HCT116 (cell line): ENCODE measurements at places on chromosomes 16 and 17. TPM values are rescaled to one million over a fixed set of nuclear protein-coding genes. Genes with fewer than 3 reads are reported as not detected.

Gene TP53TG3F
- not detected for total RNA-seq

Gene KRT9
- total RNA-seq = 0.15 TPM

Gene KRTAP2-2
- 1.2 TPM for total RNA-seq

Gene MAPT
- 37.5 TPM for total RNA-seq

DNA sequence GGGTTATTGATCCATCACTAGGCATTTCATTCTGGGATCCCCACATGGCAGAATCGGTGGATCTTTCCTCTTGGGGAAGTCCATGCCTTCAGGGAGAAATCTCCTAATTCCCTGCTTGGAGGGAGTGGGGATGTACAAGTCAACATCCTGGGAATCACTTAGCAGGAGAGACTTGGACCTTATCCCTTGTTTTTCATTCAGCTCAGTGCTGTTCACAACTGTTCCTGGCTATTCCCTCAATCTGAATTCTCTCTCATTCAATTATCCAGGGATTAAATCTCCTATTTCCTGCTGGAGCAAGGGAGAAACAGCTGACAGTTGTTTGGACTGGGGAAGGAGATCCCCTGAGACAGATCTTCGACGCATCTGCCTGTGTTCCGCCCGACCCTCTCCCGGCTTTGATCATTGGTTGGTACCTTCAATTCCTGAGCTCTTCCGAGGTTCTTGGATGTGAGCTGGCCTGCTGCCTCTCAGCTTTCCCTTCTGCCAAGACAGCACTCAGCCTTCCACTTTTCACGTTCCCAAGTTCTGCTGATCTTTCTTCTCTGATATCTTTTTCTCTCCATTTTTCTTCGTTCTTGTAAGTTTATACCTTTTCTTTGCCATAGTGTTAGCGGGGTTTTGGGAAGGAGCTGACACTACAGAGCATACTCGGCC lies 115.4 kb upstream of the GNAO1 start:
- no peak for DNase-seq
- H3K27ac ChIP-seq = no peak overlapping the region
- no peaks in the 10 kb centered on the region for H3K4me1 ChIP-seq
- no peaks in the 10 kb centered on the region for H3K36me3 ChIP-seq

GRCh38 chr17:2337544-2338314 lies 428 bp downstream of the SGSM2 start:
- peak overlapping the region; percentile 82 for H3K4me3 ChIP-seq
- H3K27me3 ChIP-seq = no peaks in the 10 kb centered on the region
- no peak for DNase-seq

GRCh38 chr16:23124315-23124714 lies 24.9 kb downstream of the USP31 start:
- no peak overlapping the region for H3K27ac ChIP-seq
- DNase-seq = no peak
- H3K4me1 ChIP-seq = no peaks in the 10 kb centered on the region
- no peaks in the 10 kb centered on the region for H3K36me3 ChIP-seq
- H3K4me3 ChIP-seq = no peak overlapping the region

DNA sequence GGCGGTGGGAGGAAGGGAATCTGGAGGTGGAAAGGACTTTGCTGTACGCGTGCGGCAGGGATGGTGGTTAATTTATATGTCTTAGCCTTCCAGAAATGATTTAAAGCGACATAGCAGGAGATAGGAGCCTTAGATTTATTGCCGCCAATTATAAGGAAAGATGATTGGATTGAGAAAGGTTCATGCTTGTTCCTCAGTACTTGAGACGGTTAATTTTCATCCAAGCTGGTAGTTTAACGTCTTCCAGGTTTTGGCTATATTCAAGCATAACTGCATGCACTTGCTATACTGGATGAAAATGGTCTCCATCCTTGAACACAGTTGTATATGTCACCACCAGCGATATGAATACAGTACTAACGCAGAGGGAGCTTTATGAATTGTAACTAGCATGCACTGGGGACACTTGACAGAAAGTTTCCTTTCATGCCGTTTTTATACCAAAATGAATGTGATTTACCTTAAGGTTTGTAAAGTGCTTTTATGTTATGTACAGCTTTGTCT lies 610 bp upstream of the PEX12 start:
- no peak for DNase-seq
- H3K4me1 ChIP-seq = peaks cover 7% of the 10 kb centered on the region; the same call in 1 of the 2 replicates
- peaks cover 7% of the 10 kb centered on the region for H3K36me3 ChIP-seq
- H3K27me3 ChIP-seq = no peaks in the 10 kb centered on the region

- H3K4me1 ChIP-seq = peaks cover 30% of the 10 kb centered on the region
- H3K4me3 ChIP-seq = no peak overlapping the region
- H3K27me3 ChIP-seq = no peaks in the 10 kb centered on the region
- H3K36me3 ChIP-seq = no peaks in the 10 kb centered on the region
- no peak overlapping the region for H3K27ac ChIP-seq
Observed at GRCh38 chr17:78929908-78930775, 5.0 kb upstream of the TIMP2 start.

- no peak for DNase-seq
- H3K4me3 ChIP-seq = no peak overlapping the region
- no peaks in the 10 kb centered on the region for H3K27me3 ChIP-seq
- H3K4me1 ChIP-seq = peaks cover under 1% of the 10 kb centered on the region; the same call in 1 of the 2 replicates
Observed at GRCh38 chr17:4980644-4981216, 6.7 kb downstream of the CAMTA2 start.

GRCh38 chr16:13956635-13957196 lies 36.8 kb downstream of the ERCC4 start:
- H3K27ac ChIP-seq = peak overlapping the region; percentile 87
- no peaks in the 10 kb centered on the region for H3K36me3 ChIP-seq
- DNase-seq = no peak
- H3K27me3 ChIP-seq = no peaks in the 10 kb centered on the region
- peak overlapping the region; percentile 4 for H3K4me3 ChIP-seq

DNA sequence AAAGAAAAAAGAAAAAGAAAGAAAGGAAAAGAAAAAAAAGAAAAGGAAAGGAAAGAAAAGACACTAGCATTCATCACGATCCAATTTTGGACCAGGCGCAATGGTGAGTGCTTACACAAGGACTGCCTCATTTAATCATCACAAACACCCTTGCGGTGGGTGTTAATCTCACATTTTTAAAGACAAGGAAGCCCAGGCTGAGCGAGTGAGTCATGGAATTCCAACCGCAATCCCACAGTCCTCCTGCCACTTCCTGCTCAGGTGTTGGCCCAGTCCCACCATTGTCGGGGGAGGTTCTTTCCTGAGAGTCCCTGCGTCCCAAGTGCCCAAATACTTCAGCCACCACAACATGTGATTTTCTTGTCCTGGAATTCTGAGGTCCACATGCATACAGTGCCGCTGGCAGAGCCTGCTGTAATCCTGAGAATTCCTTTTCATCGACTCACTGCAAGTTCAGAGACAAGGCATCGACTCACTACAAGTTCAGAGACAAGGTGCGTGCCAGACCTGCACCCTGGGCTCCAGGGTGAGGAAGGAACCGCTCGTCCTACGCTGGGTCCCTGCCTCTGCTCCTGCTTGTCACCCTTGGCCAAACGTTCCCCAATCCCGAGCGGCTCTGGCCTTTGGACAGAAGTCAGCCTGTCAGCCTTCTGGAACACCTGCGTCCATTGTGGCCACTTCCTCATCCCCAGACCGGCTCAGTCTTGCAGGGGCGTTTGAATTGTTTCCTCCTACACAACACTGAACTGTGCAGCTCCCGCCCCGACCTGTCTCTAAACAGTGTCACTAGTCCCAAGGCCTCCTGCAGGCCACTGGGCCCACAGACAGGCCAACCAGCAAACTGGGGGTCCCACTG lies 5.8 kb downstream of the ZG16B start:
- peak overlapping the region; percentile 36 for H3K4me3 ChIP-seq
- H3K27me3 ChIP-seq = no peaks in the 10 kb centered on the region
- H3K4me1 ChIP-seq = peaks cover 50% of the 10 kb centered on the region
- no peaks in the 10 kb centered on the region for H3K36me3 ChIP-seq
- H3K27ac ChIP-seq = peak overlapping the region; percentile 99

DNA sequence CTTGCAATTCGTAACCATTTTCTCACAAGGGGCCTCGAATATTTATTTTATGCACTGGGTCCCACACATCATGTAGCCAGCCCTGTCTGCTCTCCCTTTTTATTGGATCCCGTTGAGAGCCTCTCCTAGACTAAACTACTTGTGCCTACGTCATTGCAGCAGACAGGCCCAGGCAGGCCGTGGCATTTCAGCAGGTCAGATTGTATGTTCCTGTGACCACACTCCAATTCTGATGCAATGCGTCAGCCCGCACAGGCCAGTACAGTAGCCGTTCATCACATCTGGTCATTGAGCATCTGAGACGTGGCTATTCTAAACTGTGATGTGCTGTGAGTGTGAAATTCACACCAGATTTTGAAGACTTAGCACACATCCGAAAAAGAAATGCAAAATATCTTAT lies 42.2 kb downstream of the ABAT start:
- no peaks in the 10 kb centered on the region for H3K4me1 ChIP-seq
- DNase-seq = no peak
- no peaks in the 10 kb centered on the region; the same call in 1 of the 2 replicates for H3K36me3 ChIP-seq
- H3K4me3 ChIP-seq = no peak overlapping the region

- H3K27me3 ChIP-seq = no peaks in the 10 kb centered on the region
- H3K4me1 ChIP-seq = no peaks in the 10 kb centered on the region
- no peak overlapping the region for H3K4me3 ChIP-seq
- H3K27ac ChIP-seq = no peak overlapping the region
- H3K36me3 ChIP-seq = no peaks in the 10 kb centered on the region
Observed at GRCh38 chr16:63830061-63830460, 1291.8 kb downstream of the CDH11 start.

GRCh38 chr17:29243792-29244191 lies 2.9 kb upstream of the CRYBA1 start:
- H3K4me1 ChIP-seq = peaks cover 21% of the 10 kb centered on the region
- peaks cover under 1% of the 10 kb centered on the region; the same call in 1 of the 2 replicates for H3K36me3 ChIP-seq
- H3K27ac ChIP-seq = no peak overlapping the region
- H3K27me3 ChIP-seq = no peaks in the 10 kb centered on the region
- no peak overlapping the region for H3K4me3 ChIP-seq

GRCh38 chr17:58384897-58385296 lies 32.4 kb downstream of the RNF43 start:
- H3K27ac ChIP-seq = peak overlapping the region; percentile 45; the same call in 1 of the 2 replicates
- H3K36me3 ChIP-seq = peaks cover 7% of the 10 kb centered on the region; the same call in 1 of the 2 replicates
- no peaks in the 10 kb centered on the region for H3K27me3 ChIP-seq

DNA sequence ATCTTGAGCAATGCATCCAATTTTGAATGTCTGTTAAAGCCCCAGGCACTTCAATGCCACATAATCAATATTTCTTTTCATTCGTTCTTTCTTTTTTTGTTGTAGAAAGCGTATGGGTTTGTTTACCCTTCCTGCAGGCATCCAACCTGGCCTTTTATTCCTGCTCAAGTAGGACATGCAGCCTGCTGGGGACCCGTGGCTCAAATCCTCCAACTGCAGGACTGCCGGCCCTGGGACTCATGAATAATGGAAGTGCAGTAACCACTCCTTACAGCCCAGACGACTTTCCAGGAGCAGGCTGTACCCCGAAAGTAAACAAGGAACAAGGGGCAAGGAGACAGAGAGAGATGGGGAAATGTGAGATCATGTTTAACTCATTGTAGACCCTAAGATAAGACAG lies 126.4 kb downstream of the SALL1 start:
- H3K4me3 ChIP-seq = no peak overlapping the region
- no peaks in the 10 kb centered on the region for H3K36me3 ChIP-seq
- H3K27me3 ChIP-seq = peaks cover 17% of the 10 kb centered on the region
- no peaks in the 10 kb centered on the region for H3K4me1 ChIP-seq

- no peak for DNase-seq
- H3K27me3 ChIP-seq = no peaks in the 10 kb centered on the region
- H3K27ac ChIP-seq = peak overlapping the region; percentile 4; the same call in 1 of the 2 replicates
- no peaks in the 10 kb centered on the region for H3K36me3 ChIP-seq
- H3K4me3 ChIP-seq = no peak overlapping the region
Observed at GRCh38 chr16:89334461-89334860, 117.0 kb downstream of the ZNF778 start.

GRCh38 chr16:50395763-50396710 lies 27.2 kb upstream of the BRD7 start:
- no peak for DNase-seq
- no peaks in the 10 kb centered on the region for H3K36me3 ChIP-seq
- peaks cover 30% of the 10 kb centered on the region for H3K4me1 ChIP-seq
- H3K27ac ChIP-seq = no peak overlapping the region
- H3K4me3 ChIP-seq = no peak overlapping the region

- H3K27ac ChIP-seq = no peak overlapping the region
- no peak overlapping the region for H3K4me3 ChIP-seq
- H3K4me1 ChIP-seq = no peaks in the 10 kb centered on the region
- H3K36me3 ChIP-seq = no peaks in the 10 kb centered on the region
- H3K27me3 ChIP-seq = no peaks in the 10 kb centered on the region
Observed at GRCh38 chr17:5552841-5553240, 31.5 kb downstream of the NLRP1 start.

DNA sequence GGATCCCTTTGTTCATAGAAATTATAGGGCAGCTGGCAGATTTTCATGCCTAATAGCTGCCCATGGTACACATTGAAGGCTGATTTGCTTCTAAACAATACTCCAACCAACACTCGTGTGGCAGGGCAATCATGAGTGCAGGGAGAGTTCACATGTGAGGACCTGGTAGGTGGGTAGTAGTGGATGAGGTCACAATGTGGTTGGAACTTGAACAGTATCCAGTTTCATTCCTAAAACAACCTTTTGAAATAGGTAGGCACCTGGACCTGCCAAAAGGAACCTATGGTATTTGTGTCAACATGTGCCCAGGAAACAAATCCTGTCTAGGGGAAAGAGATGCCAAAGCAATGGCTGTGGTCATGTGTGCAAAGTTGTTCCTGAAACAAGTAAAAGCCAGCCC lies 32.8 kb downstream of the CCL4 start:
- no peak for DNase-seq
- H3K4me1 ChIP-seq = no peaks in the 10 kb centered on the region
- H3K4me3 ChIP-seq = no peak overlapping the region
- H3K27me3 ChIP-seq = no peaks in the 10 kb centered on the region
- no peaks in the 10 kb centered on the region for H3K36me3 ChIP-seq

DNA sequence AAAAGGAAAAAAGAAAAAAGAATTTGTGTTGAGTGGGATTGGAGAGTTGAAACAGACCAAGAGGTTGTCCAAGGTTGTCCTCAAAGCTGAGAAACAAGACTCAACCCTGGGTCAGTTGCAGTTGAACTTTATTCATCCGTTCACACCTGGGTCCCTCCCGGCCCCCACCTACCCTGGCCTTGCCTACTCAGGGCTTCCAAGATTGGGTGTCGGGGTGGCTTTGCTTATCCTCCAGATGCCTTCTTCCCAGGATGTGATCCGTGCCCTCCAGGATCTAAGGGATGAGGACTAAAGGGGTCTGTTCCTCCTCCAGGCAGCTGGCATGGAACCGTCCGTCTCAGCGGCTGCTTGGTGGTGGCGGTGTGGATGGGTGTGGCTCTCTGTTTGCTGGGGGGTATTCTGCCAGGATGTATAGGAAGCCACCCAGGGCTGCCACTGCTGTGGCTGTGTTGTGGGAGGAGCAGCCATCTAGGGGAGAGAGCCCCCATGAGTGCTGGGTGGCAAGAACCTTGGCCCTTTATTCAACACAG lies 10.3 kb upstream of the NAGPA start:
- no peaks in the 10 kb centered on the region for H3K36me3 ChIP-seq
- no peaks in the 10 kb centered on the region for H3K27me3 ChIP-seq
- no peak overlapping the region for H3K27ac ChIP-seq
- H3K4me1 ChIP-seq = peaks cover 15% of the 10 kb centered on the region
